Pancreas (tissue), 10 donors: ENCODE measurements at places on chromosomes 4 and X.

GRCh38 chr4:137198791-137199190, 333.5 kb downstream of the PCDH18 start:
- DNase-seq: no peak

DNA sequence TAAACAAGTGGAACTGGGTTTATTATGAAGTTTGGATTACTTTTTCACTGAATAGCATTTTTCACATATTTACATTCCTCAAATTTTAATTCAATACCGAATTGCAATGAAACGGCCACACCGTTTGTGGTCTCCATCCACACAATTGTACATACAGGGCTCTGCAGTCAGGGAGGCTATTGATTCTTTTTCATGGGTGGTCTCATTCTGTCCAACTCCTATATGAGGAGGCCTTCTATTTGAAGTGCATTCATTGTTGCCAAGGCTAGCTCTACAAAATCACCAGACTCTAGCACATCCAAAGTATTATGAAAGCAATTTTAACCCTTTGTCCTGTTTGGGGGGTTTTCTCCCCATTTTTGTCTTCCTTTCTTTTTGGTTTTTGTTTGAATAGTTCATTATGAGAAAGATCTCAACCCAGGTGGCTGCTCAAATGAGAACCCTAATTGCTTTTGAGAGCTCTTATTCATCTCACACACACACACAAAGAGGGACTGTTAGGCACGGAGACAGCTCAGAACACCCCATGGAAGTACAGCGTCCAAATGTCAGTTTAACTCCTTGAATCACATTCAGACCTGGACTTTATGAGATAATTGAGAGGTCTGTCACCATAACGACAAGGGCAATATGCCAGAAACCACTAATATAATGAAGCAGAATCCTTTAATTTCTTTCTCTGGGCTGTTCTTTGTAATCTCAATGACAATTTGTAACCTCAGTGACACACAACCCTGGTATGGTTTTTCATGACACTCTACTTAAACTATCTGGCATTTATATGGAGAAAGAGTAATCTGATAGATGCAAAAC, 79.4 kb downstream of the NLGN4X start:
- DNase-seq: no peak

- no peak for DNase-seq
Measured at GRCh38 chrX:97405031-97405660, 521.4 kb downstream of the RPA4 start.

- no peak for DNase-seq
Measured at GRCh38 chr4:76886848-76887441, 11.0 kb downstream of the SOWAHB start.

DNA sequence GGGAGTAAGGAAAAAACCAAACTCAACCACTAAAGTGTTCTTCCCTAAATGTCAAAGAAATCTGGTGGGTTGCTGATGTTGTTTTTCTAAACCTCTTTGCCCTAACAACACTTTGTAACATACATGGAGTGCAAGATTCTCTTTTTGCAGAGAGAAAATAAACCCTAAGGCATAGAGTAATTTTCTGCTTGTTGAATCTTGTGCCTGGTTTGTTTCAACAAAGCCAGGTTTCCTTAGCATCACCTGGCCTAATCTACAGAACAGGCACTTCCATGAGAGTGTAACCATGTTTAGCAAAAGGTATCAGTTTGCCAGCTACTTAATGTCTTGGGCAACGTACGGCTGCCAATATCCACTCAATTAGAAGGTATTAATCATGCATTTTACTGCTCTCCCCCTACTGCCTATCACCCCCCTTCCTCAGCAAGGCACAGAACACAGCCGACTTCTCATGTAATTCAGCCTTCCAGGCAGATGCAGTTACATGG, 219.2 kb downstream of the MAML3 start:
- no peak for DNase-seq

DNA sequence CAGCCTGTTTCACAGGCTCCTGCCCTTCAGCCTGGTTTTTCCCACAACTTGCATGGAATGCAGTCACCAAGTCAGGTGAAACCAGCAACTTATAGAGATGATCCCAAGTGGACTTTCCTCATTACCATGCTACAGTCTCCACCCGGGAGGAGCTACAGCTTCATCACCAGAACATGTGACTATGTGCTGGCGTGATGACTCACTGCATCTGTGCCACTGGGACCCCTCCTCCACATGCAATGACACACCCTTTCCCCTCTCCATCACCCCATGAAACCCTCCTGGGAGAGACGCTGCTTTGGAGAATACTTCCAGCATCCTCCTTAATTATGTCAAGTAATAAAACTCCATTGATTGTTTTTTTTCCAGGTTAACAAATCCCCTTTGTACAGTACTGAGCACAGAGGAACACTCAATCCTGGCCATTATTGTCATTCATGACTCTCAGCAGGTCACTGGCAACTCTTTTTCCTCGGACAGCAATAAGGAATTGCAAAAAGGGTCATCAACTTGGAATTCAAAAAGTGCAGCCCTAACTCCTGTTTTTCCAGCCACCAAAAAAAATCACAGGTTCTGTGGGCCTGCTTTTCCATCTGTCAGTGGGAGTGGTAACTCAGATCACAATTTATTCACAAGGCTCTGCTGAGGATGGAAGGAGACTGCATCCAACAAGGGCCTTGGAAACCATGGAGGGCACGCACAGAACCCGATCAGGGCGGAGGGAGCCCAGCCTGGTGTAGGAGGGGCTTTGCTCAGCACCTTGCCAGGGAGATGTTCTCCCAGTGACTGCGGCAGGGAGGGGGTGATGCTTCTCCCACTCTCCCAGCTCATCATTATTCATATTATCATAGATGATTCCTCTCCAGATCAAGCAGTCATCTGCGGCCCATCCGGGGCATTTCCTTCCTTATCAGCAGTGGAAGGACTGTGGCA, 17.4 kb downstream of the QDPR start:
- DNase-seq: no peak

GRCh38 chr4:127268367-127268766, 364.4 kb upstream of the INTU start:
- no peak for DNase-seq

GRCh38 chr4:187128976-187129375, 405.3 kb upstream of the FAT1 start:
- no peak for DNase-seq

- DNase-seq: no peak
Measured at GRCh38 chrX:103918050-103918449, 44.4 kb upstream of the TMSB15B start.

- DNase-seq: no peak
Measured at GRCh38 chr4:176034499-176034898, 31.1 kb upstream of the WDR17 start.

DNA sequence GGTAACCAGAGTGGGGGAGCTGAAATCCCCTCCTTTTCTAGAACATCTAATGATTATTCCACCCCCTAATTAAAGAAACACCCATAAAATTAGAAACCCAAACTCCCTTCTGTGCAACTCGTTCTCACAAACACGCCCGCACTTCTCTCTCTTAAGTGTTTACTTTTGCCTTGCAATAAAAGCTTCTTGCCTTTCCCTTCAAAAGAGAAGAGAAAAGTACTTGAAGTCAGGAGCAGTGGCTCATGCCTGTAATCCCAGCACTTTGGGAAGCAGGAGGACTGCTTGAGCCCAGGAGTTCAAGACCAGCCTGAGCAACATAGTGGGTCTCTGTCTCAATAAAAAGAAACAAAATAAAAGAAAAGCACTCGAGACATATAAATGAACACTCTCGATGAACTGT, 3.6 kb upstream of the GPR173 start:
- no peak for DNase-seq

GRCh38 chr4:101857176-101857575, 66.6 kb downstream of the BANK1 start:
- DNase-seq: no peak

- DNase-seq: no peak
Measured at GRCh38 chr4:139972305-139972704, 181.7 kb downstream of the MAML3 start.

DNA sequence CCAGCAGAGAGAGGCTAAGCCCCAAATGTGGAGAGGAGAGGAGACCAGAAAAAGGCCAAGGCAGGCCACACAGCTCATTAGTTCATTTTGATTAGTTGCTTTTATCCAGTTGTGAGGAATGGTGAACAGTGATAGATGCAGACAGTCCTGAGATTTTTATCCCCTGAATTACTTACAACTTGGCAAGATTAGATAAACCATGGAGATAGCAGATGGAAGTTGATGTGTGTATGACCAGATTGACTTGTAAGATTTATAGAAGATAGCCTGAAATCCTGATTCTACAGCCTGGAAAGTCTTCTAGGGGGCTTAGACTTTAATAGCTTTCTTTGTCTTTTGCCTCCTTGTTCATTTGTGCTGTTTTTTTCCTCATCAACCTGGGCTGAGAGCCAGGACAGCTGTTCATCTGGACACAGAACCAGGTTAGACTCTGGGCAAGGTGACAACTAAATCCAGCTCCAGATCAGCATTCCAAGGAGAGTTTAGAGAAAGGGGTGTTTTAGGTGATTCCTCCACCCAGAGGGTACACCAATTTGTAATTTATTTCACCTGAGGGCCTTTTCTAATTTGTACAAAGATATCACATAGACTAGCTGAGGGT, 215.5 kb downstream of the SPATA18 start:
- DNase-seq: peak; percentile 39

- no peak for DNase-seq
Measured at GRCh38 chrX:46386511-46386910, 158.7 kb downstream of the ZNF674 start.

GRCh38 chr4:100345585-100345984, 155.3 kb upstream of the DDIT4L start:
- DNase-seq: no peak

DNA sequence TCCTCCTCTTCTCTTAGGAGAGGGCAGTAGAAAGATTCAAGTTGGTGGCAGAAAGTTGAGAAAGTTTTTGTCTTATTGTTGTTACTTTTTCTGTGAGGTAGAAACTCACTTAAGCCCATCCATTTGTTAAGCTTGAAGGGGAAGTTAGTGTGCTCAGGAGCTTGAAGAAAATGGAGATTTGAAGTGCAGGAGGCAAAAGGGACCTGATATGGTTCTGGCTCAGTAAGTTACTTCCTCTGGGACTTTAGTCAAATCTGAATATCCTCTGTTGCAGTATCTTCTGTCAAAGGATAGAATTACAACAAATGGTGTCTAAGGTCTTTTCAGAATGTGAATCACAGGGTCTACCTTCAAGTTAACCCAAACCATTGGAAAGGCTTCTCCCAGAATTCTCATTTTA, 46.2 kb downstream of the CXCL13 start:
- no peak for DNase-seq

GRCh38 chrX:134622813-134623185, 35.5 kb downstream of the PLAC1 start:
- DNase-seq: no peak

DNA sequence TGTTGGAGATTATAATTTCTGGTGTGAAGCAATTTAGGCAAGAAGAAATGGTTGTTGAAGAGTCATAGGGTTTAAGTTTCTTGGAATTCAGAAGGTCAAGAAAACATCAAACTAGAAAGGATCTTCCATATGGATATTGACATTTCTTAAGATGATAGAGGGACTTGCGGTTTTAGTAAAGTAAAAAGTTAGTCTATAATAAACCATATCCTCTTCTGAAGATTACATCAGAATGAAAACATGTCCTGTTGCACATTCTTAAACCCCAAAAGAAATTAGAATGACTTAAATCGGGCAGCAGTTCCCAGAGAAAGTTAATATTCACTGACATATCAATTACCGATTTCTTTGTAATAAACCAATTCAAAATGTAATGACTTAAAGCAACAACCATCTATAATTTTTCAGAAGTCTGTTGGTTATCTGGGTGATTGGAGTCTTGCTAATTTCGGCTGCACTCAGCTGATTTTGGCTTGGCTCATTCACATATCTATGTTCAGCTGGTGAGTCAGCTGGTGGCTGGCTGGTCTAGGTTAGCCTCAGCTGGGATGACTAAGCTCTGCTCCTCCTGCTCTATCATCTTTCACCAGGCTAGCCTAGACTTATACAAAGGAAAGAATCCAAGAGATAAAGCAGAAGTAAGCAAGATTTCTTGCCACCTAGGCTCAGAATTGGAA, 24.4 kb upstream of the DYNLT3 start:
- DNase-seq: no peak

DNA sequence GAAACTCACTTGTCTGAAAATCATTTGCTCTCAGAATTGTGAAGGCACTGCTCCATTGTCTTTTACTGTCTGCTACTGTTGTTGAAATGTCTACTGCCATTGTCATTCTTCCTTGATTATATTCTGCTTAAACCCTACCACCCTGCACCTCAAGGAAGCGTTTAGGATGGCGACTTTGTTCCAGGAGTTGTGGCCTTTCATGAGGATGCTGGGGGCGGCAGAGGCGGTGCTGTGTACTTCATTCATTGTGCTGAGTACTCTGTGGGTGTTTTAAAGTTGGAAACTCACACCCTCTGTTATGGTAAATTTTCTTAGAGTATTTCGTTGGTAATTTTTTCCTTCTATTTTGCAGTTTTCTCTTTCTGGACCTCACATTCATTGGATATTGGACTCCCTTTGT, 258.9 kb downstream of the TENM3 start:
- DNase-seq: no peak

DNA sequence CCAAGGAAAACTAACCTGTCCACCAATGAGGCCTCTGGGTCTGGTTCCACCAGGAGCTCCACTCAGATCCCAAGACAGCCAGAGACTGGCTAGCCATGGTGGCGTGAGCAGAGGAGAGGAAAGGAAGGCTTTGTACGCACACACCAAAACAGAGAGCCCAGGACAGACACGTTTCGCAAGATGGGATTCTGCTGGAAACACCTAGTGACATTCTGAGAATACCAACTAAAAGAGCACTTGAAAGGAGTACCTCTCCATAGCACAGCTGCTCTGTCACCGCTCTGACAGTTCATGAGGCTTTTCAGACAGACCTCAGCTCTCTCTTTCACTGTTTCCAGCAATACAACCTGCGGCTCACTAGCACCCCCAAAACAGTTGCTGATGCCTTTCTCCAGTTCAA, 105.0 kb downstream of the SH3KBP1 start:
- no peak for DNase-seq

- no peak for DNase-seq
Measured at GRCh38 chr4:146273204-146273901, 59.0 kb downstream of the REELD1 start.

DNA sequence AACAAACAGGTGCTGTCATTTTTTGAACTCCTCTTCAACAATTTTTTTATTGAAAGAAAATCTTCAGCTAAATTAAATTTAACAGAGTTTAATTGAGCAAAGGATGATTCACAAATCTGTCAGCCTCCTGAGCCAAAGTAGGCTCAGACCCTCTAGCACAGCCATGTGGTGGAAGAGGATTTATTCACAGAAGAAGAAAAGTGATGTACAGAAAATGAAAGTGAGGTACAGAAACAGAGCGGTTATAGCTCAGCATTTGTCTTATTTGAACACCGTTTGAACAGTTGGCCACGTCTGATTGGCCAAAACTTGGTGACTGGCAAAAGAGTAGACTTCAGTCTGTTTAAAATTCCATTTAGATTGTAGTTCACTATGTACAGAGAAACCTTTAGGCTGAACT, 217.3 kb downstream of the SPANXN1 start:
- no peak for DNase-seq

DNA sequence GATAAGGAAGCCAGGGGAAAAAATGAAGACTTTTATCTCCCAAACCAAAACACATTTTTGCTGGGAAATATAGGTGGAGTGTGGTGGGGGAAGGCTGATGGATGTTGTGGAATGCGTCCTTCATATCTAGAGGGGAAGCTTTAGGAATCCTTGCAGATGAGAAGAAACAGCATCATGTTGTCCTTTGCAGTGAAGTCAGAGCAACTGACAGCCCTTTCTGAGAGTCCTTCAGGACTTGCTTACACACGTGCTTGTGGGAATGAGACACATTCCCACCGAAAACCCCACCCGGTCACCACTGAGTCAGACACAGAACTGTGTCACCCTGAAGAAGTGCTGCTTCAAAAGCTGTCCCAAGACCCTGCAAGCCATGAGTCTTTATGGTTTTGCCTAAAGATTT, 81.5 kb downstream of the SHROOM2 start:
- no peak for DNase-seq

GRCh38 chrX:3119376-3119775, 78.1 kb downstream of the ARSF start:
- no peak for DNase-seq
